ENCODE measurements at places on chromosomes 7 and 10.
A peak's percentile ranks its signal among the peaks of the same experiment; 100 is the strongest.

- no peak for DNase-seq
Observed at GRCh38 chr10:46217752-46218453, 68.9 kb upstream of the ANTXRL start.

DNA sequence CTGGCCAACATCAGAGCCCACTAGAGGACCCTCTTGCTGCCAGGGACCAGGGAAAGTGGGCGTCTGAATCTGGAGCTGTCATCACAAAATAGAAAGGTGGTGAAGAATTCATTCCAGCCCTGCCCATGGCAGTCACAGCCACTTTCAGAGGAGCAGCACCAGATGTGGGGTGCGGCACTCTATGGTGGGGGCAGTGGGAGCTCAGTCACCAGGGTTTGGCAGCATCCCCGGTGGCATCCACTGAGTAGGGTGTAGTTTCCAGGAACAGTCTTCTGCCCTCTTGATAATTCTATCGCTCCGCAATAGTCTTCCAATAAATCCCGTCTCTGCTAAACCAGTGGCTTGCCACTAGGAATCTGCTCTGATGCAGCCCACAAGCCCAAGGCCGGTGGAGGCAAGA is 108.5 kb upstream of the TCF7L2 start:
- no peak for DNase-seq

- DNase-seq: no peak
Observed at GRCh38 chr7:24197852-24198251, 86.1 kb upstream of the NPY start.

GRCh38 chr7:2211259-2211880 is 21.4 kb downstream of the MAD1L1 start:
- DNase-seq: no peak

- DNase-seq: no peak
Observed at GRCh38 chr10:58653139-58653538, 140.5 kb downstream of the BICC1 start.

DNA sequence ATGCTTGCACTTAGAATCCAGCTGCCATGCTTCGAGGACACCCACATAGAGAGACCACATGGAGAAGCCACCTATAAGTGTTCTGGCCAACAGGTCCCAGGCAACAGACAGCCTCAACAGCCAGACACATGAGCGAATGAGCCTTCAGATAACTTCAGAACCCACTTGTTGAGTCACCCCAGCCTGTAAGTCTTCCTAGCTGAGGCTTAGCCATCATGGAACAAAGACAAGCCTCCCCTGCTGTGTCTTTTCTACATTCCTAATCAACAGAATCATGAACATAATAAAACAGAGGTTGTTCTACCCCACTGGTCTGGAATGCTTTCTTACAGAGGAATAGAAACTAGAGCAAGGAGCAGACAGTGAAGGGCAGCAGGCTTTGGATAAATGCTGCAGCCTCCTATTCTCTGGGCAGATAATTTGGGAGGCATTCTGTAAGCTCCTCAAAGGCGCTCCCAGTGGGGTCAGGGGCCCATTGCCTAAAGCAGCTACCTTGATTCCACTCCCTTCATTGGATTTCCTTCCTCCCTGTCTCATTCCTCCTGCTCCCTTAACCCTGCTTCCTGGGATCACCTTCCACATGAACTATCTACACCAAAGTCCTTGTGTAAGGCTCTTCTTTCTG is 4.6 kb downstream of the TLL2 start:
- no peak for DNase-seq

GRCh38 chr10:59505926-59506325 is 143.6 kb upstream of the FAM13C start:
- DNase-seq: no peak

- DNase-seq: no peak
Observed at GRCh38 chr7:34406848-34407530, 251.0 kb upstream of the NPSR1 start.

DNA sequence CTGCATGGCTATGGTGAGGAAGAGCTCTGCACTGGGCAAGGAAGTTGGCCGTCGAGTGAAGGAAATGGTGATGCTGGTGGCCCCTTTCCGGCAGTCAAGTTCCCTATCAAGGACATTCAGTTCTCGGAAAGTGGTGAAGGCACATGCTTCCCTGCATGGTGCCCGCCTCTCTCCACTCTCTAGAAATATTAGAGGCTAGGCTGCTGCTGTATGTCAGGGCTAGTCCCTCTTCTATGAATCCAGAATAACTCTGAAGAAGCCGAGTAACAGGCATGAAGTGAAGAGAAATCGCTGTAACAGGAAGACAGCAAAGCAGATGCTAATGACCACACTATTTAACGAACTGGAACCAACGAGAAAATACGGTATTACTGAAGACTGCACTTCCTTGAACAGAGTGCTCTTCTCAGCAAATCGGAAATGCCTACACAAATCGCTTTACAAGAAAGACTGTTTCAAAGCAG is 5.4 kb downstream of the IDI1 start:
- DNase-seq: no peak

DNA sequence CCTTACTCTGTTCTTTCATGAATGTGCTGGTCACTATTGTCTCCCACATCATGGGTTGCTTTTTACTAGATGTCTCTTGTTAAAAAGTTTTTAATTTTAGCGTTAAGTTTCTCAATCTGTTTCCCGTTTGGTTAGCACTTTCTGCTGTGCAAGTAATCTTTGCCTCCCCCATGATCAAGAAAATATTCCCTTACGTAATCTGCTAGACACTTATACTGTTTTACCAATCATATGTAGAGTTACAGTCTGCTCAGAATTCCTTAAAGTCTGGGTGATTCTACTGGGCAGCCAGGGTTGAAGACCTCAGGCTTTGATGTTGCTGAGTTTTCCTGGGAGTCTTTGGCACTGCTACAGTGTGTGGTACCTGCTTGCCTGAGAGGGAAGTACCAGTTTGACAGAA is 38.2 kb upstream of the RPA3 start:
- no peak for DNase-seq

GRCh38 chr7:466465-467191 is 53.0 kb downstream of the PDGFA start:
- DNase-seq: no peak

DNA sequence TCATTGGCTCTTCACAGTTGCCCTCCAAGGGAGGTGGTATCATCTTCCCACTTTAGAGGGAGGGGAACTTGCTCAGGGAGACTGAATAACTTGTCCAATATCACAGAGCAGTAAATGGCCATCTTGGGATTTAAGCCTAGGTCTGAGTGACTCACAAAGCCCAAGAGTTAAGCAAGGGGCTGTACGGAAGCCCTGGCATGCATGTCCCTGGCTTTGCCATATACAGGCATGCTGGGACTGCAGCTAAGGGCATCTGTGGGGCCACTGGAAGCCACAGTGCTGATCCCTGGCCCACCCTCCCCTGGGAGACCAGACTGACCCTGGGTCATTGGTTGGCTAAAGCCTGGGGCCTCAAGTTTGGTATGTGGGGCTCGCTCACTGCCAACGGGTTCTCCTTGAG is 3.1 kb downstream of the VSIR start:
- no peak for DNase-seq

GRCh38 chr7:157003445-157003755 is 7.1 kb downstream of the MNX1 start:
- DNase-seq: no peak

- no peak for DNase-seq
Observed at GRCh38 chr7:116436305-116436826, 63.2 kb upstream of the CAV2 start.

GRCh38 chr7:64581926-64582894 is 19.3 kb upstream of the ZNF680 start:
- no peak for DNase-seq

GRCh38 chr10:93346694-93347093 is 135.4 kb downstream of the MYOF start:
- DNase-seq: no peak

DNA sequence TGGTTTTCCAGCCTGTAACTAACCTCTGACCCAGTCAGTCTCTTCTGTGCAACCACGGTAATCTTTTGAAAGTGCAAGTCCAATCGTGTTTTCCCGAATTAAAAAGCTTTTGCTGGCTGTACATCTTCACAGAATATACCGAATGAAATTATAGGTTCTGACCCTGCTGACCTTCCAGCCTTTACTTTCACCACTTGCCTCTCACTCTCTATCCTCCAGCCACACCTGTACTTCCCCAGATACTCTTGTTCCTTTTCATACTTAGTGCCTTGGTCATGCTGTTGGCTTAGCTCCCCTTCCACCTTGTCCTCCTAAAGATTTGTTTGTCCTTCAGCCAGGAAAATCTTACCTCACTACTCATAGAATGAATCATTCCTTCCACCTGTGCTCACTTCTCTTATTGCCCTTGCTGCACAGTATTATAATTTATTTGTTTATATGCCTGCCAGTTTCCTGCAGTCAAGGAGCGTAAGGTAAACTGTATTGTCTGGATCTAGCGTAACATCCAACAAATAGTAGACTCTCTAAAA is 2.3 kb upstream of the PNPLA8 start:
- no peak for DNase-seq

GRCh38 chr7:39911167-39911566 is 38.9 kb upstream of the CDK13 start:
- DNase-seq: no peak

DNA sequence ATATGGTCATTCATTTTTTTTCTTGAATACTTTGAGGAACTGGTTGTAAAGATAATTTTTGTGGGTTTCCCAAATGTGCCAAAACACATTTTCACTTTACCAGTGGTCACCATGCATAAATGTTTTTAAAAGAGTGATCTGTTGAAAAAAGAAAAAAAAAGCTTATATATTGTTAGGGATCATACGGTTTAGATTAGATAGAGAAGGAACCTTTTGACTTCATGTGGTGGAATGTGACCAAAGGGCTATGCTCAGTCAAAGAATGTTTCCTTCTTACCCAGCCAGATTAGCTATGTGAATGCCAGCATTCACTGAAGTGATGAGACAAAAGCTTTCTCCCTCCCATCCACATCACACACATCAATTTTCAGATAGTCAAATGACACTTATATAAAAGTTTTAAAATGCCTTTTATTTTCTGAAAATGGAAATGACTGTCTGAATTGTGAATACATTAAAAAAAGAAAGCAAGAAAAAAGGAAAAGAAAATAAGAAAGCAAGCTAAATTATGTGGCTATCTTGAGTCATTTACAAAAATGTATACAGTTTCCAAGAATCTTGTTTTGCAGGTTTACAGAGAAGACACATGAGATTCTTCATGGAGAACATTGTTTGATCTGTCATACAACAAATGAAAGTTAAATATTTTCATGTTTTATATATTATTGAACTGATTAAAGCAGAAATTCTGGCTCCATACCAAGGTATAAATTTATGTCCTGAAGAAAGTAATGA is 8.6 kb upstream of the CPED1 start:
- no peak for DNase-seq

- no peak for DNase-seq
Observed at GRCh38 chr10:89030791-89031190, 40.2 kb downstream of the FAS start.

DNA sequence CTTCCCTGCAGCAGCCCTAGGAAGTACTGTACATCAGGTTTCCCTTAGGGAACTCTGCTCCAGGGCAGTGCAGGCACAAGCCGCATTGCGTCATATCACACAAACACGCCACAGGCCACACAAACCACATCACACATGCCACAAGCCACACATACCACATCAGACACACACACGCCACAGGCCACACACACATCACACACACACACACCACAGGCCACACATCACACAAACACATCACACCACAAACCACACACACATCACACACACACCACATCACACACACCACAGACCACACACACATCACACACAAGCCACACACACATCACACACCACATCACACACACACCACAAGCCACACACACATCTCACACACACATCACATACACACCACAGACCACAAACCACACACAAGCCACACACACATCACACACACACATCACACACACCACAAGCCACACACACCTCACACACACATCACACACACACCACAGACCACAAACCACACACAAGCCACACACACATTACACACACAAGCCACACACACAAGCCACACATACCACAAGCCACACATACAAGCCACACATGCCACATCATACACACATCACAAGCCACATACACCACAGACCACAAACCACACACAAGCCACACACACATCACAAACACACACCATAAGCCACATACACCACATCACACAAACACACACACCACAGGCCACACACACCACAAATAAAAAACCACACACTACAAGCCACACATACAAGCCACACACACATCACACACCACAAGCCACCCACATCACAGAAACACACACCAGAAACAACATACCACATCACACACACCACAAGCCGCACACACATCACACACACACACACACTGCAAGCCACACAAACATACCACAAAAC is 53.4 kb downstream of the TMEM209 start:
- DNase-seq: peak; percentile 30

- DNase-seq: no peak
Observed at GRCh38 chr10:88228130-88228529, 355.0 kb downstream of the RNLS start.

DNA sequence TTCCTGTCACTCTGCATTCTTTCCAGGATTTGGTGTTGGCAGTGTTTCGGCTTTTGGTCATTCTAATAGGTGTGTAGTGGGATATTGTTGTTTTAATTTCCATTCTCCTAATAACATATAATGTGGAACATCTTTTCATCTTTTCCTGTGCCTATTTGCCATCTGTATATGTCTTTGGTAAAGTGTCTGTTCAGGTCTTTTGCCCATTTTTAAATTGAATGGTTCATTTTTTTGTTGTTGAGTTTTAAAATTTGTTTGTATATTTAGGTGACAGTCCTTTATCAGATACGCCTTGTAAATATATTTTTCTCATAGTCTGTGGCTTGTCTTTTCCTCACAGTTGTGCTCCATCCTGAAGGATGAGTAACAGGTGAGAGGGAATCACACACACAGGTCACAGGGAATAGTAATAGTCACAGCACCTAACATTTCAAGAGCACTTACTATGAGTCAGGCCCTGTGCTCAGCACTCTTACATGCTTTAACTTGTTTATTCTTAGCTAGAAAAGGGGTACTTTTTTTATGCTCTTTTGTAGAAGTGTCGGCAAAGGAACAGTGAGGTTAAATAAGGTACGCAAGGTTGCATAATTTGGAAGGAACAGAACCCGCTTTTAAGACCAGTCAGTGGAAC is 117.1 kb upstream of the GATA3 start:
- DNase-seq: no peak

- no peak for DNase-seq
Observed at GRCh38 chr10:25017661-25018060, 1.2 kb downstream of the THNSL1 start.

- peak; percentile 92 for DNase-seq
Observed at GRCh38 chr7:32846630-32847225, 44.8 kb downstream of the KBTBD2 start.

DNA sequence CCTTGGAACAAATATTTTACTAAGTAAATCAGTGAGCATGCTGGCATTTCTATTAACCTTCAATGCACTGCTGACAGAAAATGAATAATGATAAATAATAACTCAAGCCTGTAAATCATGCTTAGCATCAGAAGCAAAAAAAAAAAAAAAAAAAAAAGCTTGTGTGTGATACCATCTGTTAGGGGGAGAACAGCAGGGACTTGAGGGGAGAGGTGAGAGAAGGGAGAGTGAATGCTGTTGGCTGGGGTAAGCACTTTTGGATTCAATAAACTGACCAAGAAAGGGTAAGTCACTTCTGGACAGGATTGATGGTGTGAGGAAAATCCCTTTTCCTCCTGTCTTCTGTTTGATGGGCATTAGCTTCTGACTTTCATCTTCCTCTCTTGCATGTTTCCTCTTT is 996.4 kb downstream of the KCNMA1 start:
- DNase-seq: no peak

Measured in stimulated activated naive CD8-positive, alpha-beta T cell treated with anti-CD3 and anti-CD28 coated beads, Interleukin-15, Interleukin-2, amounts not matched to agents 100 U/mL and 50 U/mL, for 24 hours (primary cell).